Astrocyte of the hippocampus (primary cell): ENCODE measurements at places on chromosomes 16 and 17.

DNA sequence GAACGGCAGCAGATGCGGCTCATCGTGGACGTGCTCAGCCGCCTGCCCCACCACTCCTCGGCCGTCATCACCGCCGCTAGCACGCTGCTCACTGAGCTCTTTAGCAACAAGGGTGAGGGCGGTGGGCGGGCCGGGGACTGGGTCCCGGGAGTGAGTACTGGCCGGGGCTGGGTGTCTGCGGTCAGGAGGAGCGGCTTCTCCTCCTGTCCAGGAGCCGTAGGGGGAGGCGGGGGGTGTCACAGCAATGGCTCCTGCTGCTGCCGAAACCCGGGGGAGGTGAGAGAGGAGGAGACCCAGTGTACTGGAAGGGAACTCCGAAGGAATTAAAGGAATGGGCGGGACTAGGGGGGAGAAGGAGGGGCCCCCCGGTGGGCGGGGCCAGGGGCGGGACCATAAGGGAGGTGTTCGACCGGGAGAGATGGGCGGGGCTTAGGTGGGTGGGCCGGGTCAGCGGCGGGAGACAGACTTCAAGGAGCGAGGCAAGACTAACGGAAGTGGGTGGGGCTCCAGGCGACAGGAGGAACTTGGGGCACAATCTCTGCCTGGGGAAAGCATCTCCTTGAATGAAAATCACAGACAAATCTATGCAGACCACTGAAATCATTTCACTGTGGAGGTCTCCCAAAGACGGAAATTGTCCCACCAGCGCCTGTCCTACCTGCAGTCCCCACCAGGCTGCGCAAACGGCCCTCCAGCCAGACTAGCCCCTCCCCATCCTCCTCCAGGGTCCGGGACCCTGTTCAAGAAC is 2.4 kb downstream of the NAGS start:
- peak; percentile 99 for DNase-seq

GRCh38 chr17:32276171-32276601 is 10.6 kb downstream of the RHBDL3 start:
- no peak for DNase-seq

DNA sequence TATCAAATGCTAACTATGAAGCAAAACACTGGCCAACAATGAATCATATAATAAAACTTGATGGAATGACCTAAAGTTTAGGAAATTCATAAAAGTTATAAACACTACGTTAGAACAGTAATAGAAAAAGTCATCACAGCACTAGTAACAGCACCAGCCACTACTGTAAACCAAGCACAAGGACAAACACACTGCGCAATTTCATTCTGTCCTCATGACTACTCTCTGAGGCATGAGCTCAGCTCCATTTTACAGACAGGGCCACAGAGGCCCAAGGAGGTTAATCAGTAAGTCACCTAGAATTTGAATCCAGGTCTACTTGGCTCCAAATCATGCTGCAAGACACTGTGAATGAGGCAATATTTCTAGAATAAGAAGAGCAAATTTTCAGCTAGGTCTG is 13.4 kb downstream of the EMC8 start:
- no peak for DNase-seq

GRCh38 chr16:89561142-89561883 is 831 bp downstream of the RPL13 start:
- no peak for DNase-seq

DNA sequence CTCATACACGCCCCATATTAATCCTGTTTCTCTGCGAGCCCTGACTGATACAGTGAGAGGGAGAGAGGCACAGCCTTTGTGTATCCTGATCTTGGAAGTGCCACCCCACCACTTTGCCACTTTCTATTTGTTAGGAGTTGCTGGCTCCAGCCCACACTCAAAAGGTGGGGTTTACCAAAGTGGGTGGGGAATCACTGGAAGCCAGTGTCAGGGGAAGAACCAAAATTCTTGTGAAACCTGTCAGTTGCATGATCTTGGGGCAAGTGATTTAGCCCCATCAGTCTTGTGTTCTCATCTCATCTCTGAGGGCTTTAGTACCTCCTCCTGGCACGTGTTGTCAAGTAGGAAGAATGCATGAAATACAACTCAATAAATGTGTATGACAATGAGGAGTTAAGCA is 119.5 kb downstream of the SOX9 start:
- no peak for DNase-seq

DNA sequence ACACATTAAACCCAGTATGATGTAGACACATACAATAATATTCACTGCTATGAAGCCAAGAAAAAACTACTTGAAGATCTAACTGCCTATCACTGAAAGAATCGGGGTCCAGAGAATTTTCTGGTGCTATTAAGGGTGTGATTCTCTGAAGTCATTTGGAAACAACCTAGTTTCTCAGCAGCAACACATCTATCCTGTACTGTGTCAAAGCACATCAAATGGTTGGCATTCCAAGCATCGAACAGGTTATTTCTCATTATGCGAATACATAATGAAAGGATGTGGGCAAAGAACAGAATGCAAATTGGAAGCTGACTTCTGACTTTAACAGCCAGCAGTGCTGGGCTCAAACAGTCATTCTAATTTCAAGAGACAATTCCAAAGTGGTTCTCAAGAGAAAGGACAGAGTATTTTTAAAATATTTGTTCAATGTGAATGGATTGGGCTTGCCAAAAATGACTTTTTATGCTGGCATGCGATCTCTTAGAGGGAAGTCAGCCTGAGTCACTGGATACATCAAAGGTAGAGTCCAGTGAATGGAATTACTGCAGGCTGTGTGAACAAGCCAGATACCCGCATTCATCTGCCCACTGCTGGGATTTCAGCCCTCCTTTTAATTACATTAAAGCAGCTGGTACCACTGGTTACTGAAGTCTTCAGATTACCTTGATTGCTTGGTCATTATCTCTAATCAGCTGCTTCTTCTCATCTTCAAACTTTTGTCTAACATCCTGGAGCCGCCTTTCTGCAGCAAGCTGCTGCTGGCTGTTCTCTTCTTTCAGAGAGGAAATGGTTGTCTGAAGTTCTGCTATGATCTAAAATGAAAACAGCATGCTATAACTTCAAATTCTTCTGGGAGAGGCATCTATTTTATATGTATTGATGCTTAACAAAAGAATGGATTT is 181.2 kb upstream of the AXIN2 start:
- peak; percentile 90 for DNase-seq

DNA sequence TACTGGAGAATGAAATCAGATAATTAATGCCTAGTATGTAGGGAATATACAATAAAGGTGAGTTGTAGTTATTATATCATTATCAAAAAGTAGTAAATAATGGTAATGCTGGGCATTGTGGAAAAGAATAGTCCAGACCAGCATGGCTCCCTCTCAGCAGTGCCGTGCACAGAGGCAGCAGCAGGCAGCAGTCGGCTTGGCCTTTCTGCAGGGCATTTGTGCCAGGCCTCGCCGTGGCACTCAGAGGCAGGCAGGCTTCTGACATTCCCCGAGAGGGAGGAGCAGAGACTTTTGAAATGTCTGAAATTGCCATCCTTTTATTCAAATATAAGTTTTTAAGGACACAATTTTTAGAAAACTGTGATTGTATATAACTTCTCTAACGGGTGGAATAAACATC is 15.0 kb downstream of the KIAA0513 start:
- DNase-seq: no peak

GRCh38 chr17:38455288-38455915 is 27.1 kb downstream of the ARHGAP23 start:
- DNase-seq: peak; percentile 60

DNA sequence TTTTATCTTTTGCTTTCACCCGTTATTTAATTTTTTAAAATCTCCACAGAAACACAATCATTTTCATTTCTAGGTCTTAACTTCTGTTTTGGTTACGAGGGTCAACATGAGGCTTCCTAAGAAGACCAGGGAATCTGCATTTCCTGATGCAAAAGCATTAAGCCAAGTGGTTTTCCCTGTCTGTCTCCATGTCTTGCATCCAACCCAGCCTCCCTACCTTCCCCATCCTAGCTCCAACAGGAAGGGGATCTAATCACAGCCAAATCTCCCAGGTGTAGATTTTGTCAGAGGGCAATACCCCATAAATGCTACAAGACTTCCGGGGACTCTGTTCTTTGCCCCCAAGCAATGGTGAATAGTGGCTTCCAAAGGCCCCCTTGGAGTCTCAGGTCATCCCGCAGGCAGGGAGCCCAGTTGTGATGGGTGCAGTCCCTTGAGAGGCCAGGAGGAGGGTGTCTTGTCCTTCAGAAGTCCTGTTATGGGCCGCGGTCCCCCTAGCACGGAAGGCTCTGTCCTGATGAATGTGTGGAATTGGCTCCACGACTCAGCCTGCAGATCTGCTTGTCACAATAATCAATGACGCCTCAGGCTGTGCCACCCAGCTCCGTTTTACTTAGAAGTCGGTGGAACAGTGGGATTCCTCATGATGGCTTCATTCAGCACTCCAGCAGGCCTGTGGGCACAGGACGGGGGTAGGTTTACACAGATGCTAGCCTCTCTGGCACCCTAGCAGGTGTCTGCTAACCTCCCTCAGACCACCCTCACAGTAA is 141.1 kb downstream of the RGS9 start:
- DNase-seq: peak; percentile 88

- DNase-seq: peak; percentile 28
Measured at GRCh38 chr16:85635545-85636140, 22.5 kb downstream of the GSE1 start.

GRCh38 chr17:17957584-17957916 is 14.7 kb downstream of the TOM1L2 start:
- DNase-seq: no peak

DNA sequence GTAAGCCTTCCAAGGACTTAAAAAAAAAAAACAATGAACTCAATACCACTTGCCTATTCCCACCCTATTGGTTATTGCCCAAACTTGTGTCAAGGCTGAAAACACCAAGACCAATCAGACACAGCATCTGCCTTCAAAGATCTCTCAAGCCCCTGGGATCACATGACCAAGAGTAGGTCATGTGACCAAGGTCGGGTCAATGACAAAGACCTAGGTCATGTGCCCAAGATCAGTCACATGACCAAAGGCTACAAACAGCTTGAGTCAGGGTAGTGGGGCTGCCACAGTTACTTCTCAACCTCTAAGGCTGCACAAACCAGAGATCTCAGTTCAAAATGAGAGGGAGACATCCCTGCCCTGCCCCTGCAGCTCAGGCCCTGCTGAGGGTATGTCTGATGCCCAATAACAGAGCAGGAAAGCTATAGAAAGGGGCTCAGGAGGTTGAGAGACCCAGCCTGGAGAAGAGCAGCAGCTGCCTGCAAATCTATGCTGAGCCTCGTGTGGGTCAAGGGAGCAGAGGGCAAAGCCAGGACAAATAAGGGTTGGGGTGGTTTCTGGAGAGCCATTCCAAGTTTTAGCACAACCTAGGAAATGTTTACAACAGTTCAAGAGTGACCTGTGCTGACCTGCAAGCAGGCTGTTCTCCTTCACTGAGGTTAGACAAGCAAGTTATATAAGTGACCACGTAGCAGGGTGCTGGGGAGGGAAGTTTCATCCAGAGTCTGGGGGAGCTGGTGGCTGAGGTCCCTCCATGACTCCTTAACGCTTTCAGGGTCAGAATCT is 48.8 kb downstream of the PIMREG start:
- DNase-seq: no peak

DNA sequence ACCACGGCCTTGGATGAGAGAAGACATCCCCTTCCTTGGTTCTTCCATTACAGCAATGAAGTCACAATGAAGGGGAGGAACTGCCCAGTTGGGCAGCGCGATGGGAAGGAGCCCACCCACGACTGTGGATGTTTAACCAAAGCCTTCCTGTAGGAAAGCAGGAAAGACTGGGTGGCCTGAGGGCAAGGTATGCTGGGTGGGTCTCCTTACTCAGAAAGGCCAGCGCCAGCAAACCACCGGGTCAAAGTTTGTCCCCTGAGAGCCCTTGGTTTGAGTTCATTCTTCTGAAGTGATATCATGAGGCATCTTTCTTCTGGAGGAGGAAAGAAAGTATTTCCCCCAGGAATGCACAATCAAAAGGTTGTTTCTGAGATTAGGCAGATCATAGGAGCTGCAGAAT is 105.2 kb downstream of the C16orf95 start:
- peak; percentile 31 for DNase-seq

DNA sequence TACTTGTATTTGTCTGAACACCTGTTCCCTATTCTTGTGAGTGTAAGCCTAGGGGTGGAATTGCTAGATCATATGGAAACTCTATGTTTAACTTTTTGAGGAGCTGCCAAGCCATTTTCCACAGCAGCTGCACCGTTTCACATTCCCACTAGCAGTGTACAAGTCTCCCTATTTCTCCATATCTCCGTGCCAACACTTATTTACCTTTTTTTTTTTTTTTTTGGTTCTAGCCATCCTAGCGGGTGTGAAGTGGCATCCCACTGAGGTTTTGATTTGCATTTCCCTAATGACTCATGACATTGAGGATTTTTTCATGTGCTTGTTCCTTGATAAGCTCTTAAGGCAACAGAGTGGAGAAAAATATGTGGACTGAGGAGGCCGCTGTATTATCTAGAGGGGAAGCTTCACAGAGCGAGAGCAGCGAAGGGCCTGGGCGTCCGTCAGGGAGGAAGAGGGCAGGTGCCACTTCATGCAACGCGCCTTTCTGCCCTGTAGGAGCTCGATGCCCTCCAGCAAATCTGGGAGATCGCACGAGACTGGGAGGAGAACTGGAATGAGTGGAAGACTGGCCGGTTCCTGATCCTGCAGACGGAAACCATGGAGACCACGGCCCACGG is 50.0 kb downstream of the DNAH2 start:
- DNase-seq: peak; percentile 83

- DNase-seq: no peak
Measured at GRCh38 chr17:6903326-6903900, 71.9 kb upstream of the TEKT1 start.

GRCh38 chr17:68391561-68392268 is 65.6 kb downstream of the WIPI1 start:
- peak; percentile 42 for DNase-seq

DNA sequence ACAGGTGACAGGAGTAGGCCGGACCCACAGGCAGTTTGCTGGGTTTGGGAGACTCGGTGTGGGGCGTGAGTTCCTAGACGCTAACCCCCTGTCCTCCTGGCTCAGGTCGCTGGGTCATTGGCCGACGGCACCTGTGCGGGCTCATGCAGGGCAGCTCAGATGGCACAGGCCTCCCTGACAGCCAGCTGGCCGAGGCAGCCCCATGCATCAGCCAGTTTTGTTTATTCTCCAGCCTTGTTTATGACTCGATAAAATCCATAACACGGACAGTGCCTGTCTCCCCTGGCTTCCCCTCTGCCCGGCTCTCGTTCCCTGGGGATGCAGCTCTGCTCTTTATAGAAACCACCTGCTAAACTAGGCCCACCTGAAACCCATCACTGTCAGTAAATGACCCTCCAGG is 46.0 kb downstream of the SDK2 start:
- DNase-seq: no peak

- DNase-seq: no peak
Measured at GRCh38 chr16:58338205-58338604, 43.4 kb upstream of the PRSS54 start.

GRCh38 chr16:51708861-51709260 is 557.8 kb upstream of the SALL1 start:
- DNase-seq: peak; percentile 26

- DNase-seq: no peak
Measured at GRCh38 chr17:19347323-19348080, 15.0 kb downstream of the B9D1 start.
